ENCODE measurements at places on chromosomes 11 and 22.

DNA sequence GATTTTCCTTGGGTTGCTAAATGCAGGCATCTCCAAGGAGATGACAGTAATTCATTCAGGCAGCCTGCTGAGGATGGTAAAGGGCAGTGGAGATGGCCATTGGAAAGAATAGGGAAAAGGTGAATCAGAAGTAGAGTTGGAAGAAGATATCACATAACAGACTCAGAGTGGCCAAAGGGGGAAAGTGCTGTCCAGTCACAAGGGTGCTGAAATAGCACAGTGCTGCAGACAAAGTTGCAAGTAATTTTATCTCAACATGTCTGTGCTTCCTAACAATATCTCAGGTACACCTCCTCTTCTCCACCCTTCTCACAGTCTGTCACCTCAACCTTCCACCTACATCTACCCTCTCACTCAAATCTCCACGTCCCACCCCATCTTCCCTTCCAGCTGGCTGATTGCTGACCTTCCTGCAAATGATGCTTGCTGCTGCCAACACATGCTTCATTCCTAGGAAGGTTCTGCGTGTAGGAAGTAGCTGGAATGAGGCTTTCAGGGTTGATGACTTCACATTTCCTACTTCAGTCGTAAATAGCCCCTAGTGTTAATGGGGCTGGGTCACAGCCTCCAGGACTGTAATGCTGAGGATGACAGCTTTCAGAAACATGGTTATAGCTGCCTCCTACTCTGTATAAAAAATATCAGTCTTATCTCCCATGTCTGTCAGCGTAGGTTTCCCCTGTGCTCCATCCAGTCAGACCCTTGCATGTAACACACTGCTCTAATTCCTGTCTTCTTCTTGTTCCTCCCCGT is 123.9 kb downstream of the CTNND1 start:
- no peak for DNase-seq

DNA sequence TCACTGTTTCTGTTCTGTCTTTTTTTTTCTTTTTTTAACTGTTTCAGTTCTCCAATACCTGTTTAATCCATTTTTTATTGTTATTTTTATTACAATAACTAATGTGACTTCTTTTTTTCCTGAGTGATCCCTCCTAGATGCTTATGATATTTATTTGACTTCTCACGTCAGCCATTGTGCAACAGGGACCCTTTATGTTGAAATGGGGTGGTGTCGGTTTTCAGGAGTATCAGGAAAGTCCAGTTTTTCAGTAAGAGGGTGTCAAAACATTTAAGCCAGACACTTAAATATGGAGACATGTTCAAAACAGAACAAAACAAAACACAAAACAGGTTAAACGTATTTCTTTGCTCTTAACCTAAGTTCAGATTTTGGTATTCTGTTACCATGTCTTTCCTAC is 418.8 kb downstream of the DYNC2H1 start:
- no peak for DNase-seq

DNA sequence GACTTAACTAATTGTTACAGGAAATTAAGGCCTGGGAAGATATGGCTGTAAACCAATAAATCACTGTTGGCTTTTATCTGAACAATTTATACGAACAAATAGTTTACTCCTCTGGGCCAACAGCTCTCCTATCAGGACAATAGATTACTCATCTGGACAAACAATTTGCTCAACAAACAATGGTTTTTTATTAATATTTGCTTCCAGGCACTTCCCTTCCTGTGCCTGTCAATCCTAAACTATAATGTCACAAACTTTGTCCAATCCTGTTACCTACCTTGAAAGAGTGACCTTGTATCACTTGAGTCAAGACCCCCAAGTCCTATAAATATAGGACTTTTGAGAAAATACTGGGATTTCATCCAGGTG is 87.6 kb upstream of the OR9Q1 start:
- DNase-seq, result no peak

DNA sequence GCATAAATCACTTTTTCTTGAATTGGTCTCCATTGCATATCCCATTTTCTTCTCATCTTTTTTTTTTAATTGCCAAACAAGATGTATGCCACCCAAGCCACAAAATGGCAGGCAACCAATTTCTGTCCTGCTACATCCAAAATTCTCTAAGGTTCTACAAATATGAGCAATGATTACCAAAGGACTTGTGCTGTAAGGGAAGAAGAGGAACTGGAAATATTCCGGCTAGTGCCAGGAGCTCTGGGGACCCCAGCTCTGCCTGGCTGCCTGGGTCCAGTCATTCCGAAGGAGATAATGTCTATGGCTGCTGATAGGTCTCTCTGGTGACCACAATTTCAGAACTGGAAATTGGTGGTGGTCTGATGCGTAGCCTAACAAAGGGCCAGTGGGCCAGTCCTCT is 17.1 kb upstream of the SNX32 start:
- DNase-seq, result no peak

DNA sequence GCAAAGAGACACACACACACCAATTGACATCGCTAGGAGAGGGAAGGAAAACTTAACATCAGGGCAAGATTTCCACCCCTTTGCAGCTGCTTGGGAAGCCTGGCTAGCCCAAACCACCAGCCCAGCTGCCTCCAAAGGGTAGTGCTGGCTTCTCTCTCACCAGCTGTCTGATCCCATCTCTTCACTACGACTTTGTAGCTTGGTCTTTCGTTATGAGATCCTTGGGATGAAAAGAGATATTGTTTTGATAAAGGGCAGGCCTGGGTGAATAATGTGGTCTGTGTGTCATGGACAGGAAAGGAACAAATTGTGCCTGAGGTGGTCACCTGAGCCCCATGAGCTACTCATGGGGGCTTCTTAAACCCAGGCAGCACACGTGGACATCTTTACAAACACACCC is 101.9 kb downstream of the ARL14EP start:
- no peak for DNase-seq

Measured in stimulated activated CD8-positive, alpha-beta memory T cell treated with anti-CD3 and anti-CD28 coated beads, Interleukin-15, amount 100 ng/mL, for 4 hours (primary cell).